Right kidney (tissue), 9 donors: ENCODE measurements at places on chromosomes 11 and 22.

DNA sequence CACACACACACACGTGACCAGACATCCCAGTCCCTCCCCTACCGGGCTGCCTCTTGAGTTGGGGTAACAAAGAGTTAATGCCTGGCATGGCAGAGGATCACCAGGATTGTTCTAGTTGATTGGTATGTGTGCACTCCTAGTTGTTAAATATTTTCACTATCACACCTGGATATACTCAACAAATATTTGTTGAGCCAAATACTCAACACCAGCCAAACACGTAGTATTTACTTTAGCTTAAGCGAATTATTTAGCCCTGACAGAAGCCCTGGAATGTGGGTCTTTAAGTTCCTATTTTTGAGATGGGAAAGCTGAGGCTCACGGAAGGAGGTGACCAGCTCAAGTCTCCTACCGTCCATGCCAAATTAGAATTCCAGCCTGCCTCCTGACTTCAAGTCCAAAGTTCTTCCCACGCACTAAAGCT, 10.5 kb downstream of the CD3E start:
- no peak for DNase-seq

DNA sequence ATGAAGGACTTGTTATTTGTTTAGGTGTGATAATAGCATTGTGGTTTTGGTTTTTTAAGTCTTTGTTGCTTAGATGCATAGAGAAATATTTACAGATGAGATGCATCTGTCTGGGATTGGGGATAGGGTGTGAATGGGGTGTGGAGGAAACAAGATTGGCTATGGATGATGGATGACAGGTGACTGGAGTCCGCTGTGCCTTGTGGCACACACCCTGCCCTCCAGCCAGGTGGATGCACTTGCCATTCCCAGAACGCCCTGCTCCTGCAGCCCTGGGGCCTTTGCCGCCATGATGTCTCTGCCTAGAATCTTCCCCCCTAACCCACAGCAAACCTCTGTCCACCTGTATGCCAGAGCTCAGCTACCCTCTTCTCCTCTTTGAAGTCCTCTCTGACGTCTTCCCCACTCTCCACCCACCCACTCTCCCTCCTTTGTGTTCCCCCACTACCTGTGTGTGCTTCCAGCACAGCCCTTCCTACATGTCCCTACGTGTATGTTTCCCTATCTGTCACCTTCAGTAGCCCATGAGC, 54.7 kb downstream of the WNT11 start:
- no peak for DNase-seq

- DNase-seq, result no peak
Measured at GRCh38 chr11:112321501-112322172, 61.0 kb upstream of the PLET1 start.

GRCh38 chr11:91771961-91772360, 452.7 kb upstream of the FAT3 start:
- no peak for DNase-seq

- DNase-seq, result peak; percentile 8
Measured at GRCh38 chr11:21511835-21512440, 680.9 kb upstream of the ANO5 start.
